Neuronal stem cell (in vitro differentiated cells): ENCODE measurements at places on chromosomes 5 and 9.

DNA sequence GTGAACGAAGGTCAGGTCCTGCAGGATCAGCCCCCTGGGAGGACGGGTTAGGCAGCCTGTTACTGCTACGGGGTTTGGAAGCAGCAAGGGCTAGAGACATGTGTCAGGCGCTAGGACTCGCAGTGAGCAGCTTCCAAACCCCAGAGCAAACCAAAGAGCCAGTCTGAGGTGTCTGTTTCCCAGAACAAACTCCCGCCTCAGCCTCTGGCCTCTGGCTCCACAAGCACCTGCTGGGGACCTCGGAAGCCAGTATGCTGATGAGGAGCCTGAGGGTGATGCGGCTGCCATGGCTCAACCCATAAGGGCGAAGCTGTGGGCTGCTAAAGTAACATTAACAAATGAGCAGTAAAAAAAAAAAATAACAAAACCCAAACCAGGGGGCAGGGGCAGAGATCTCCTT lies 35.0 kb downstream of the PRRT1B start:
- H3K4me3 ChIP-seq = no peak overlapping the region
- H3K4me1 ChIP-seq = no peaks in the 10 kb centered on the region
- no peak for DNase-seq
- H3K36me3 ChIP-seq = peaks cover 85% of the 10 kb centered on the region

- no peaks in the 10 kb centered on the region for H3K36me3 ChIP-seq
- no peak overlapping the region for H3K4me3 ChIP-seq
Observed at GRCh38 chr5:121867403-121867802, 15.7 kb downstream of the FTMT start.

- H3K4me3 ChIP-seq = no peak overlapping the region
- H3K27me3 ChIP-seq = no peaks in the 10 kb centered on the region
- H3K36me3 ChIP-seq = peaks cover 10% of the 10 kb centered on the region
- H3K4me1 ChIP-seq = no peaks in the 10 kb centered on the region
- no peak for DNase-seq
Observed at GRCh38 chr5:65611524-65611923, 12.6 kb downstream of the TRIM23 start.

GRCh38 chr9:37340961-37341360 lies 81.5 kb upstream of the GRHPR start:
- peaks cover 26% of the 10 kb centered on the region for H3K4me1 ChIP-seq
- no peak overlapping the region for H3K4me3 ChIP-seq
- H3K27me3 ChIP-seq = no peaks in the 10 kb centered on the region
- no peak for DNase-seq

DNA sequence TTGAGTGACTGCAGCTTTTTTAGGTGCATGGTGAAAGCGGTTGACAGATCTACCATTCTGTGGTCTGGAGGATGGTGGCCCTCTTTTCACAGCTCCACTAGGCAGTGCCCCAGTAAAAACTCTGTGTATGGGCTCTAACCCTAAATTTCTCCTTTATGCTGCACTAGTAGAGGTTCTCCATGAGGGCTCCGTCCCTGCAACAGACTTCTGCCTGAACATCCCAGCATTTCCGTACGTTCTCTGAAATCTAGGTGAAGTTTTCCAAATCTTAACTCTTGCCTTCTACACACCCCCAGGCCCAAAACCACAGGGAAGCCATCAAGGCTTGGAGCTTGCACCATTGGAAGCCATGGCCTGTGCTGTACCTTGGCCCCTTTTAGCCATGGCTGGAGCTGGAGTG lies 1898.1 kb upstream of the NUDT12 start:
- H3K4me1 ChIP-seq = no peaks in the 10 kb centered on the region
- no peak overlapping the region for H3K4me3 ChIP-seq
- DNase-seq = no peak
- no peaks in the 10 kb centered on the region for H3K27me3 ChIP-seq

GRCh38 chr9:95024097-95024671 lies 293.3 kb downstream of the FANCC start:
- DNase-seq = no peak
- H3K4me3 ChIP-seq = no peak overlapping the region
- H3K4me1 ChIP-seq = peaks cover 26% of the 10 kb centered on the region
- peaks cover 36% of the 10 kb centered on the region for H3K36me3 ChIP-seq
- H3K27ac ChIP-seq = no peak overlapping the region
- no peaks in the 10 kb centered on the region for H3K27me3 ChIP-seq

- H3K27me3 ChIP-seq = no peaks in the 10 kb centered on the region
- H3K27ac ChIP-seq = no peak overlapping the region
- no peak for DNase-seq
- no peak overlapping the region for H3K4me3 ChIP-seq
Observed at GRCh38 chr9:118721923-118722322, 647.3 kb downstream of the BRINP1 start.

DNA sequence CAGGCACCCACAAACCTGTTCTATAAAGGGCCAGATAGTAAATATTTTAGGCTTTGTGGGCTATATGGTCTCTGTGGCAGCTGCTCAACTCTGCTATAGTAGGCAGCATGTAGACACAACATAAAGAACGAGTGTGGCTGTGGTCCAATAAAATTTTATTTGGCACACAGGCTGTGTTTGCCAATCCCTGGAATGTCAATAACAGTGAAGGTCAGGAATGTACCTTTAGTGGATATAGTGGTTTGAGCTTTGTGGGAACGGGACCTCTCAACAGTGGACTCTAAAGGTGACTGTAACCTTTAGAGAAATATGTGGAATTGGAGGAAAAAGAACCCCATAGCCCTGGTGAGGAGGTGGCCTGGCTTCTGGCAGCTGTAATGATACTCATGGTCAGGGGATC lies 145.2 kb downstream of the MAST4 start:
- peaks cover 4% of the 10 kb centered on the region for H3K4me1 ChIP-seq
- H3K36me3 ChIP-seq = no peaks in the 10 kb centered on the region
- no peak overlapping the region for H3K27ac ChIP-seq
- no peak for DNase-seq
- no peak overlapping the region for H3K4me3 ChIP-seq

DNA sequence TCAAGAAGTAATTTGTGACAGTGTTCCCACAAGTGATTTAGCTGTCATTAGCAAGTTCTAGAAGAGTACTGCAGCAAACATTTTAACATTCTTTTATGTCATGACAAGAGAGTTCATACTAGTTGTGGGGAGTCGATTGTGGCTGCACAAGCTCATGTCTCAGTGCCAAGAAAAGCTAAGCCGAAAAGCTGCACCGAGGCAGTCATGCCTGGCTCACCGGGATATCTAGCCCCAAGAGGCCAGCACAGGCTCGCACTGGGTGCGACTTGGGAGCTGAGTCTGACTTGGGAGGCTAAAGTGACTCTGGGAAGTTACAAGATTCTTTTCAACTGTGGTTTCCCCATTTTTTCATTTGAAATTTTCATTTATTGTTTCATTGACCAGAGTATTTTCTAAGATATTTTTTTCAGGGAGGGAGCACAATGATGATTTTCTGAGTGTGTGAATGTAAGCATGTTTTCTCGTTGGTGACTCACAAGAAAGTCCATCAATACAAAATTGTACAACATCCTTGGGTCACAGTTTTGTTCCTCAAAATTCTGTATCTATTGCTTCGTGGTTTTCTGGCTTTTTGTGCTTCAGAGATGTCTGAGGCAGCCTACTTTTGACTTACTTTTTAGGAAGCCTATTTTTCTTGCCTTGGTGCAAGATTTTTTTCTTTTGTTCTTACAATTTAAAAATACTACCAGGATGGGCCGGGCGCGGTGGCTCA lies 18.7 kb downstream of the CAST start:
- H3K27me3 ChIP-seq = no peaks in the 10 kb centered on the region
- no peaks in the 10 kb centered on the region for H3K4me1 ChIP-seq
- no peak for DNase-seq
- no peaks in the 10 kb centered on the region for H3K36me3 ChIP-seq
- no peak overlapping the region for H3K27ac ChIP-seq
- H3K4me3 ChIP-seq = no peak overlapping the region
